A549 (cell line): ENCODE measurements at places on chromosomes 4 and X.

DNA sequence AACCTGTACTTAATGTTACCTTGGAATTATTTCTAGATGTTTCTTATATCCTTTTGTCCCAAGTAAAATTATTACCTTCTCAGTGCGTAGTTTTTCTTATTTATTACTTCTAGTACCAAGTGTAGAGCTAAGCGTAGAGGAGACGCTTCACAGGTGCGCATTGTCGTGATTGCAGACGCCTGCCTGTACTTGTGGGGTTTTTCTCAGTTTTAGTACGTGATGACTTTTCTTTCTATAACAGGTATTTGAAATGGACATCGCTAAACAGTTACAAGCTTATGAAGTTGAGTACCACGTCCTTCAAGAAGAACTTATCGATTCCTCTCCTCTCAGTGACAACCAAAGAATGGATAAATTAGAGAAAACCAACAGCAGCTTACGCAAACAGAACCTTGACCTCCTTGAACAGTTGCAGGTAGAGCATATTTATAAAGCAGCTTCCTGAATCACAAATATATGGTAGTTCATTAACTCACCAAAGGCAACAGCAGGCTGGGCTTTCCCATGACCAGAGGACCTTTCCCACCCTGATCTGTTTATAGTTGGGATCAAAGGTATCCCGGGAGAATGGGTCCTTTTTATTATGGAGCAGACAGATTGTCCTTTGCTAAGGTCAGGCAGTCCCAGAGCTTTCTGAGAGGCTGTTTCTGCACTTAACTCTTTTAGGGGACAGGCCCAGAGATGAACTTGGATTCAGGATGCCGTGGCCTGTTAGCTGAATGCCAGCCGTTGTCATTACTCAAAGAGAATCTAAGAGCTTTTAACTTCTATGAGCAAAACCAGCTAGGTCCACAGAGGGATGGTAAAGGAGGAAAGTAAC lies 172.9 kb downstream of the PTTG2 start:
- peak; percentile 14 for DNase-seq

- DNase-seq: peak; percentile 63
Observed at GRCh38 chrX:151753313-151754046, 18.9 kb downstream of the CNGA2 start.

DNA sequence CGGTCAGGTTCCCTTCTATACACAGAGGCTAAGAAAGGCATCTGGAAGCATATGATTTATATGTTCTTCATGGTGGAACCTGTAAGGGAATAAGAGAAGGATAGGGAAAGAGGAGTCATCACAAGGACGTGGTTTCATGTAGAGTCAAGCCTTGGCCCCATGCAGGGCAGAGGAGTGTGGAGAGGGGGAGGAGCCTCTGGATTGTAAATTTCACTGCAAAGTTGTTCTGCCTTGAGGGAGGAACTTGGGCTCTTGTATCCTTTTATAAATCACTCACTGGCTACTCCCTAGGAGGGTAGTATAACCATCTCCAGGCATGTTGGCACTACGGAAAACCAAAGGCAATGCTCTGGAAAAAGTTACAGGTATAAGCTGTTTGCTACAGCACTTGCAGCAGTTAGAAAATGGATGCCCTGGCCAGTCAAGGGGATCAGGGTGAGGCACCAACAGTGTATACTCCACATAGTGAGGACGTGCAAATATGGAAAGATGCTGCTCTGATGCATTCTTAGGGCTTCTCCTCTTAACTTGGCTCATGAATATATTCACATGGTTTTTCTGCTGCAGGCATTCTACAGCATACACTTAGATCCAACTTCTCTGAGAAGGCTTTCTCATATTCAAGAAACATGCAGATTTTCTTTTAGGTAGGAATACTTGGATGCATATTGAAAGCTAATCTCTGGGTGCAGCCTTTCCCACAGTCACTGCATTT lies 60.3 kb upstream of the ZNF81 start:
- DNase-seq: no peak

DNA sequence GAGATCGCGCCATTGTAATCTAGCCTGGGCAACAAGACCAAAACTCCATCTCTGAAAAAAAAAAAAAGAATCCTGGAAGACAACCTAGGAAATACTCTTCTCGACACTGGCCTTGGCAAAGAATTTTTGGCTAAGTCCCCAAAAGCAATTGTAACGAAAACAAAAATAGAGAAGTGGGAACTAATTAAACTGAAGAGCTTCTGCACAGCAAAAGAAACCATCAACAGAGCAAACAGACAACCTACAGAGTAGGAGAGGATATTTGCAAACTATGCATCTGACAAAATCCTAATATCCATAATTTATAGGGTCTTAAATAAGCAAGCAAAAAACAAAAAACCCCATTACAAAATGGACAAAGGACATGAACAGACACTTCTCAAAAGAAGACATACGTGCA lies 76.5 kb upstream of the DUSP21 start:
- no peak for DNase-seq

DNA sequence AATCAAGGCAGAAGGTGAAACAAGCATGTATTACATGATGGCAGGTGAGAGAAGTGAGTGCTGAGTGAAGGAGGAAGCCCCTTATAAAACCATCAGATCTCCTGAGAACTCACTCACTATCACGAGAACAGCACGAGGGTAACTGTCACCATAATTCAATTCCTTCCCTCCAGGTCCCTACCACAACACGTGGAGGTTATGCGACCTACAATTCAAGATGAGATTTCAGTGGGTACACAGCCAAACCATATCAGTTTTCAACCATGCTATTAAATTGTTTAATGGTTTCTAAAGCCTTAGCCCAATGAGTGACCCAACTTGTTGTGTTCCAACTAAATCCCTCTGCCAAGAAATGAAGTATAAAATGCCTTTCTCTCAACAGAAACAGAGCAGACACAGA lies 519.8 kb downstream of the GBA3 start:
- no peak for DNase-seq

- DNase-seq: no peak
Observed at GRCh38 chr4:150799207-150799606, 215.9 kb downstream of the LRBA start.

DNA sequence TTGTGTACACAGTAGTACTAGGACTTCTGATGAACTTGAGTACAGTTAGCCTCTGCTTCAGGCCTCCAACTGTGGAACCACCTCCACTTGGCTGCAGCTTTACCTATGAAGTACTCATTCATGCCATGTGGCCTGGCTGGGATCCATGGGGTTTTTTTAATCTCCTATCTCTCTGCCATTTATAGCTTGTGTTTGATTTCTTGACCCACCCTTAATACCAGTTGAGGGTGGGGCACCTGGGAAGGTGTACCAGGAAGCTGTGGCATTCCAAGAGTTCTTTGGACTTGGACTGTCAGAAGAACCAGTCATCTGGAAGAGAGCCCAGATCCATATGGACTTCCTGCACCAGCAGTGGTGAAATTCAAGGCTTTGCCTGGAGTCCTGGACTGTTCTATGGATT lies 230.1 kb downstream of the SHROOM3 start:
- peak; percentile 23 for DNase-seq

- no peak for DNase-seq
Observed at GRCh38 chr4:52824603-52825459, 37.3 kb upstream of the RASL11B start.

DNA sequence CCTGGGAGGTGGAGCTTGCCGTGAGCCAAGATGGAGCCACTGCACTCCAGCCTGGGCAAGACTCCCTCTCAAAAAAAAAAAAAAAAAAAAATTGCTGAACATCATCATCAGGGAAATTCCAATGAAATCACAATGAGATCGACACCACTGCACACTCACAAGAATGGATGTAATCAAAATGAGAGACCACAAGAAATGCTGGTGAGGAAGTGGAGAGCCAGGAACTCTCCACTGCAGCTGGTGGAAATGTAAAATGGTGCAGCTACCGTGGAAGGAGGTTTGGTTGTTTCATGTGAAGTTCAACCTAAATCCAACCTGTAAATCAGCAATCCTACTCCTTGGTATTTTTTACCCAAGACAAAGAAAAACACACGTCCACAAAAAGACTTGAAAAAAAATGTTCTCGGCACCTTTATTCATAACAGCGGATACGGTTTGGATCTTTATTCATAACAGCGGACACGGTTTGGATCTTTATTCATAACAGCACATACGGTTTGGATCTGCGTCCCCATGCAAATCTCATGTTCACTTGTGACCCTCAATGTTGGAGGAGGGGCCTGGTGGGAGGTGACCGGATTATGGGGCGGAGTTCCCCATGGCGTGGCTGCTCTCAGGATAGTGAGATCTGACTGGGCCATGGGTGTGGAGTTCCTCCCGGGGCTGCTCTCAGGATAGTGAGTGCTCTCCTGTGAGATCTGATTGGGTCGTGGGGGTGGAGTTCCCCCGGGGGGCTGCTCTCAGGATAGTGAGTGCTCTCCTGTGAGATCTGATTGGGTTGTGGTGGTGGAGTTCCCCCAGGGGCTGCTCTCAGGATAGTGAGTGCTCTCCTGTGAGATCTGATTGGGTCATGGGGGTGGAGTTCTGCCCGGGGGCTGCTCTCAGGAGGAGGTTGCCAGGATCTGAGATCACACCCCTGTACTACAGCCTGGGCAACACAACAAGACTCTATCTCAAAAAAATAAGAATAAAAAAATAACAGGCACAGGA lies 7.7 kb downstream of the GAK start:
- no peak for DNase-seq

- DNase-seq: no peak
Observed at GRCh38 chrX:83008415-83008814, 499.7 kb upstream of the POU3F4 start.

GRCh38 chr4:87521319-87521718 lies 7.9 kb downstream of the SPARCL1 start:
- no peak for DNase-seq

GRCh38 chr4:86976801-86977485 lies 42.1 kb downstream of the AFF1 start:
- DNase-seq: no peak

GRCh38 chr4:40458683-40459082 lies 123.5 kb downstream of the CHRNA9 start:
- peak; percentile 43 for DNase-seq

DNA sequence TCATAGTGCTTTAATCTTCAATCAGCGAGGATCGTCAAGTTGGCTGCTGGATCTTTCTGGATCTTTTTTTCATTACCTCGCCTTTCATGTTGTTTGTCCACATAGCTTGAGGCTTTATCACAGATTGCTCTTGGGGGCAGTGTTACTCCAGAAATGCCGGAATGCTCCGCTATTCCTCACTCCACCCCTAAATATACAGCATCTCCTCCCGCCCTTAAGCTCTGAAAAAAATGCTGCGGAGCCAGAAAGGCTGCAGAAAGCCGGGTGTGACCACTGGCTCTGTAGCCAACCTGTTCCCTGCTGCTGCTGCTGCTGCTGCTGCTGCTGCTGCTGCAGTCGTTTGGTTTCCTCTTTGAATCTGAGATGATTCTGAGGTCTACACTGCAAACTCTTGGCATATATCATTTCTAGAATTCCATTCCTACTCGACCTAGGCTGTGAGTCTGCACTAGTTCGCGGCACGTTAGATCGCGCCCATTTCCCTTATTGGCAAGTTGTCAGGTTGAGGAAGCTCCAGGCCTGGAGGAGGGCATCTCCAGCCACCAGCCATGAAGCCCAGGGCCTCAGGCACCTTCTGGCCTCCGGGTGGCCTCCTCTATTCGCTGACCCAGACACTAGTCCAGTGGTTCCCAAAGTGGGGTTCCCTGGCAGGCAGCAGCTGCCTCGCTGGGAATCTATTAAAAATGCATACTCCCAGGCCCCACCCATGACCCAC lies 34.2 kb downstream of the WDR13 start:
- DNase-seq: peak; percentile 91

DNA sequence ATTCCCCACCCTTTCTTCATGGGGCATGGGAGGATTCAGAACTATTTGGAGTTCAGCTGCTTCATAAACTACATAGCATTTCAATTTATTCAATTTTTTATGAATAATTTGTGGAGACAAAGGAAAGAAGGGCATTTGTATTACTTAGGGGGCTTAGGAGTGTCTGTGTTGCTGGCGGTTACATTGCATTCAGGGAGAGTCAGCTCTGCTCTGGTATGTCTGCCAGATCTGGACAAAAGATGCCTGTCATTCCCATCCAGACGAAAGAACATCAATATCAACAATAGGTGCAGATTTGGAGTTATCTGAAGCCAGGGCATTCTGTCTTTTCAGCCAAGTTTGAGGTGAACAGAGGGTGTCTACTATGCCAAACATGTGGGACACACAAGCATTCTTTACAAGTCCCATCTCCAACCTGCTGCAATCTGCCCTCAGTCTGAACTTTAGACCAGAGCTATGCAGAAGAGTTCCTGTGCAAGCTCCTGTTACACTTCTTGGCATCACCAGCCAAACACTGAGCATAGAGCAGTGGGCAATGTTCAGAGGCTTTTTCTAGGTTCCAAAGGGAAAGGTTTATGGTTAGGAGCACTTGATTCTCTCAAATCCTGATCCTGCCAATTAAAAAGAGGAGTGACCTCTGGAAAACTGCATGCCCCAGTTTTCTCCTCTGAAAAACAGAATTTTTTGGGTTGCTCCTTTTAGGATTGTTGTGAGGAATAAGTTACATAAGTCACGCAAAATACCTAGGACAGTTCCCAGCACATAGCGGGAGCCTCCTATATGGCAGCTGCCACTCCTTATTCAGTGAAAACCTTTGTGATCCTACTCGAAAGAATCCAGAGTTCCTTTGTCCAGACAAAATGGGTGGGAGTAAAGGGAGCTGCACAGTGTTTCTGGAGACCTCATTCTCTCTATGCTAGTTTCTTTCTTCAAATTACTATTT lies 719.5 kb upstream of the SLIT2 start:
- no peak for DNase-seq

- no peak for DNase-seq
Observed at GRCh38 chr4:25236971-25237370, 3.1 kb downstream of the PI4K2B start.

- no peak for DNase-seq
Observed at GRCh38 chr4:180799798-180800197, 1443.4 kb upstream of the TENM3 start.

DNA sequence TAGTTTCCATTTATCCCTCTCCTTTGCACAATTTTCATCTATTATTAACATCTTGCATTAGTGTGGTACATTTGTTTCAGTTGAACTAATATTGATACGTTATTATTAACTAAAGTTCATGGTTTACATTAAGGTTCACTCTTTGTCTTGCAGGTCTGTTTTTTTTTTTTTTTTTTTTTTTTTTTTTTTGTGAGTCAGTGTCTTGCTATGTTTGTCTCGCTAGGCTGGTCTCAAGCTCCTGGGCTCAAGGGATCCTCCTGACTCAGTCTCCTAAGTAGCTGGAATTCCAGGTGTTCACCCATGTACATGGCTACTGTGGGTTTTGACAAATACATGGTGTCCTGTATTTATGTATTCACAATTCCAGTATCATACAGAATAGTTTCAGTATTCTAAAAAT lies 6.8 kb downstream of the TBC1D19 start:
- peak; percentile 36 for DNase-seq

DNA sequence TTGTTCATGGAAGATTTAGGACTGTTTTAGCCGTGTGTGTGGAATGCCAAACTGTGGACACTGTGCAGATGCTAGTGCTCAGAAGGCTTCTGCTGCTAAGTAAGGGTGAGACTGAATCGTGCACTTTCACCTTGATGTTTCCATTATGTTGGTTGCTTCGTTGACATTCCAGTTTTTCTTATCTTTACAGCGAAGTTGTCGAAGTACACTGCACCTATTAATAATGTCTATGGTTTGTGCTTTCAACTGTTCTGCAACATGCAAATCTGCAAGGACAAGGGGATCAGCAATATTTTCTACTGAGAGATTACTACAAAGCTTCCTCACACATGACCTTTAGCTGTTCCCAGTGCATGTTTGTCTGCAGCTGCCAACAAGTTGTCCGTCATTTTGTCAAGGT lies 67.7 kb downstream of the UGT2A3 start:
- no peak for DNase-seq
